ENCODE measurements at places on chromosomes 3 and 15. TPM values are rescaled to one million over a fixed set of nuclear protein-coding genes. Genes with fewer than 3 reads are reported as not detected.

The TMEM212 gene
- total RNA-seq = not detected

The APOD gene
- not detected for total RNA-seq

The CADM2 gene
- not detected for total RNA-seq

The ENTPD3 gene
- total RNA-seq = not detected

The NCBP2 gene
- 69.2 TPM for total RNA-seq

The HLTF gene
- total RNA-seq = 39.8 TPM

The GPR62 gene
- total RNA-seq = not detected

The GPR27 gene
- not detected for total RNA-seq

The SLC12A1 gene
- not detected for total RNA-seq

The MEX3B gene
- 0.72 TPM for total RNA-seq

Measured in HepG2 (cell line).